GM12865 (cell line): ENCODE measurements at places on chromosomes 11 and 22.
A peak's percentile ranks its signal among the peaks of the same experiment; 100 is the strongest.

DNA sequence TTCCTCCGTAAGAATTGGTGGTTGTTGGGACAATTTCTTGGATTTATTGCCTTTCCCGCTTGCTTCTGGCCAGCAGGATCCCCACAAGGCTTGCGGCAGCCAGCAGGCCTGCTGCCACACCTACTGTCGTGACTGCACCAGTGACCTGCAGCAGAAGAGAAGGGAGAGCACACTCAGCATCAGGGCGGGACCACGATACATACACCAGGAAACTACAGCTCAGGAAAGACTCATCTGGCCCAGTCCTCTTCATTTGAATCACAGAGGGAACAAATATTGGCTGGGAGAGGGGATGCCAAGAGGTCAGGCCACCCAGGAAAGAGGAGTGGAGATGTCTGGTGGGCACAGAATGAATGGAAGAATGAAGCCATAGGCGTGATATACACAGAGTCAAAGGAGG, 10.3 kb downstream of the PLAAT2 start:
- no peak for DNase-seq

DNA sequence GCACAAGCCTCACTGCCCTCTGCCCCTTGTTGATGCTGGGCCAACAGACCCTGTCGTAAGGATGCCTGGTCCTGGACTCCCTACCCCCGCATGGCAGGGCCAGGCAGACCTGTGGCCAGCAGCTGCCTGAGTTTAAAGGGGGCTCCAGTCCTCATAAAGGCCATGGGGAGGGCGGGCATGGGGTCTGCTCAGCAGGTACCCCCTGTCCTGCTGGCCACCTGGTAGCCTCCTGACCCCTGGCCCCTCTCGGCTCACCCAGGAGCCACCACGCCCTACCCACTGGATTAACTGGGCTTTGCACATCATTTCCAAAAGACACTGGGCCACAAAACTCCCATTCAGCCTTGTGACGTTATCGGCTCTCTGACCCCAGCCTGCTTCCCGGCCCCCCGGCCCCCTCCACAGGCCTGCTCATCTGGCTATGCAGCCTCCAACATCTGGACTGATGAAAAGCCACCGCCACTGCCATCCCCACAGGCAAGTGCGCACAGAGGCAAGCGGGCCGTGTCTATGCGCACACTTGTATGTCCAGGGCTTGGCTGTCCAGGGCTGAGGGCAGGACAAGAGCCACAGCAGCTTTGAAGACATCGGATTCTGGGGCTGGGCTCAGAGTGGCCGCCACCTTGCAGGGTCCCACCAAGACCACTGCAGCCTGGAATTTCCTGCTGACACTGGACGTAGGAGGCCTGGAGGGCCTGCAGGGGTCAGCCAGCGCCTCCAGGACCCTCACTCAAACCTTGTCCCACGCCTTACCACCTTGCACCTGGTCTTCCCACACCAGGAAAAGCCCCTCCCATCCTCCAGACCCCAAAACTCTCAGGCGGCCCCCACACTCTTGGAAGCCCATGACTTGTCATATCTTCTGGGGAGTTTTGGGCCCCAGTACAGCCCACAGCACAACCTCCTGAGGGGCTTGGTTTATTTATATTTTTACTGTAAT, 48.7 kb downstream of the IGF2 start:
- DNase-seq, result no peak

GRCh38 chr11:24635588-24636290, 138.9 kb downstream of the LUZP2 start:
- no peak for DNase-seq

DNA sequence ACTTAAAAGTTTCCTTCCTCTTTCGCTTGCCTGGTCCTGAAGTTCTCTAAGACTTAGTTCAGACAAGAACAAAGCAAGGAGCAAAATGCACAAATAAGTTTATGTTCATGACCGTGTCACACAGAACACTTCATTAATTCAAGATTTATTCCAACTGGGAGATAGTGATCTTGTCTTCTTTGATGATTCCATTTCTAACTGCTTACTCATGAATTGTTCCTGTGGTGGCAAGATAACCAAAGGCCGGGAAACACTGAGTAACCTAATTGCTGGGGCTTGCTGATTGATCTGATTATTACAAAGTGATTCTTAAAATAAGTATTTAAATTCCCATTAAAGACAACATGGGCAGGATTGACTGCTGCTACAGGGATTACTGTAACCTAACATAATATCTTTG, 1462.9 kb upstream of the RAG2 start:
- DNase-seq, result no peak

GRCh38 chr22:42813501-42813900, 43.6 kb downstream of the ARFGAP3 start:
- no peak for DNase-seq

DNA sequence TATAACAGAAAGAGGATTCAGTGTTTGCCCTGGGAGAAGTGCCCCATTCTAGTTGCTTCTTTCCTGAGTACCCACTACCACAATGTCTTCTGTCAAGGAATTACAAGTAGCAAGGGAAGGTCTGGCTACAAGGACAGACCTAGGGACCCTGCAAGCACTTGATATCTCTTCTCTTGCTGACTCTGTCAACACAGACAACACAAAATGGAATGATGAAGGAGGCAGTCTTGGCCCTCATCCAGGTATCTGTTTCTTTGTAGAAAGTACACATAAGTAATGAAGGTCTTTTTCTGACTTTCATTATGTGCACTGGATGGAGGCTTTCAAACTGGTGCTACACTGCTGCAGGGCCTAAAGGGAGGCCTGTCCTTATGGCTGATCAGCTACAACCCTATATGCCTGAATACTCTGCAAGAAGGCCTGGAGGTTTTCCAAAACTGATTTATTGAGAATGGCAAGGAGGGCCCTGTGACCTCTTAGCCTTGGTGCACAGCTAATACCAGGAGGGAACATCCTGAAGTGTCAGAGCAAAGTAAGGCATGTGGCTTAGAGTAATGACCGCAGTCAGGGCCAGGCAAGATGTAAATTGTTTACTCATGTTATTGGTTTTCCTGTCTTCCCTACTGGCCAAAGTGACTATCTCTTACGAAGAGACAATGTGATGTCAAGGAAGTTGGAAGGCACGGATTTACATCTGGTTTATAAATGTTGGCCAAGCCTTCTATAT, 31.2 kb downstream of the GAB2 start:
- DNase-seq, result no peak

- peak; percentile 53 for DNase-seq
Measured at GRCh38 chr11:124329787-124330478, 9.9 kb upstream of the OR8D2 start.

DNA sequence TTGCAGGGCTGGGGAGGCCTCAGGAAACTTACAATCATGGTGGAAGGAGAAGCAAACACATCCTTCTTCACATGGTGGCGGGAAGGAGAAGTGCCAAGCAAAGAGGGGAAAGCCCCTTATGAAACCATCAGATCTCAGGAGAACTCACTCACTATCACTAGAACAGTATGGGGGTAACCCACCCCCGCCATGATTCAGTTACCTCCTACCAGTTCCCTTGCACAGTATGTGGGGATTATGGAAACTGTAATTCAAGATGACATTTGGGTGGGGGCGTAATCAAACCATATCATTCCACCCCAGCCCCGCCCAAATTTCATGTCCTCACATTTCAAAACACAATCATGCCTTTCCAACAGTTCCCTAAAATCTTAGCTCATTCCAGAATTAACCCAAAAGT, 16.2 kb downstream of the IMMP1L start:
- DNase-seq, result no peak

- no peak for DNase-seq
Measured at GRCh38 chr11:117010808-117011540, 87.3 kb downstream of the SIK3 start.

DNA sequence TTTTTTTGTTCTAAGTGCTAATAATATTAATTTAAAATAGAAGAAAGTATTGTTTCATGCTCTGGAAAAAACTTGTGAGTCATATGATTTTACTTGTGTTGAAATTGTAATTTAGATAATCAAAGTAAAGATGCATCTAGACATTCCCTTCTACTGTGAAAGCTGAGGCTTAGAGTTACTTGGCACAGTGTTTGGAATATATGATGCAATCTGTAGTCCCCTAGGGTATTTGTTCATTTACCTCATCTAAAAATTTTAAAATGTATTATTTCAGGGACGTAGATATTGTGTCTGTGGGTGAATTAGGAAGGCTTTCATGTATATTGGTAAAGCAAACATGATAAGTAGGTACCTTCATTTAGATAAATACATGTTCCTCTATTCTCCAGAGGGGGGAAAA, 793.5 kb upstream of the CNTN5 start:
- no peak for DNase-seq

DNA sequence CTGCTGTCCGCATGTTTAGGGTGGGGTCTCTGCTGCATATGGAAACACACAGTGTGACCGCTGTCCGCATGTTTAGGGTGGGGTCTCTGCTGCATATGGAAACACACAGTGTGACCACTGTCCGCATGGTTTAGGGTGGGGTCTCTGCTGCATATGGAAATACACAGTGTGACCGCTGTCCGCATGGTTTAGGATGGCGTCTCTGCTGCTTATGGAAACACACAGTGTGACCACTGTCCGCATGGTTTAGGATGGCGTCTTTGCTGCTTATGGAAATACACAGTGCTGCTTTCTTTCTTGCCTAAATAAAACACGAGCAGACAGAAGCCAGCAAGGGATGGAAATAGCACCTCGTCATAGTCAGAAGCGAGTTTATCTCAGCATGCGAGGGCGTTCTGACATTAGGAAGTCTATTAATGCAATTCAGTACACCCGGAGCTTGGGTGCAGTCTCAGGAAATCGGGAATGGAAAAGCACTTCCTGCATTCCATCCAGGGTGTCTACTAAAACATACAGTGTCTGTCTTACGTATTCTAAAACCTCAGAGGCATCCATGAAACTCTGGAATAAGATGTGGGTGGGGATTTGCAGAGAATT, 32.6 kb upstream of the TOLLIP start:
- no peak for DNase-seq

- DNase-seq, result no peak
Measured at GRCh38 chr11:133107136-133107535, 425.2 kb downstream of the OPCML start.

- no peak for DNase-seq
Measured at GRCh38 chr11:64881476-64881875, 3.1 kb upstream of the EHD1 start.

GRCh38 chr11:61362542-61362875, 335 bp downstream of the TMEM138 start:
- DNase-seq, result peak; percentile 56

GRCh38 chr22:21582801-21583740, 15.6 kb downstream of the UBE2L3 start:
- DNase-seq, result no peak

GRCh38 chr11:72831521-72832300, 17.5 kb downstream of the ATG16L2 start:
- DNase-seq, result peak; percentile 59

DNA sequence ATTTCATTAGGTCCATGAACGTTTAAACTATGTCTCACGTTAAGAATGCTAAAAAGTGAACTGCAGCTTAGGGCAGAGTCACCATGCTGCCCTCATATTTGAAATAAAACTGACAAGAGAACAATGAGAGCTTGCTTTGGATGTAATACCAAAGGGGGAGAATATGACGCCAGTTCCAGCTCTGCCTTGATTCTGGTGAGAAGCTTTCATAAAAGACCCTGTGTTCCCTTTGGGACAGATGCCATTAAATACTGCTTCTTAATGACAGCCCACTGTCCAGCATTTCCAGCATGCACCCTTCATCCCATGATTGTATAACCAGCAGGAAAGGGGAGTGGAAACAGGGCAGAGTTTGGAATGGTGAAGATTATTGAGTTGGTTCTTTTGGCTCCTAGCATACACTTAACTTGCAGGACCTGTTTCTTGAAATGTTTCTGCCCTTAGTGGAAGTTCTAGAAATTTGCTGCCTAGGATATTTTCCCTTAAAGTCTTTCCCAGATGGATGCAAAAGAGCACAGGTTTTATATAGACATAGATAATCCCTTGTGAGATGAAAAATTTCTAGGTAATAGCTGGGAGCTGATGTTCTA, 139.3 kb upstream of the LDLRAD3 start:
- no peak for DNase-seq

DNA sequence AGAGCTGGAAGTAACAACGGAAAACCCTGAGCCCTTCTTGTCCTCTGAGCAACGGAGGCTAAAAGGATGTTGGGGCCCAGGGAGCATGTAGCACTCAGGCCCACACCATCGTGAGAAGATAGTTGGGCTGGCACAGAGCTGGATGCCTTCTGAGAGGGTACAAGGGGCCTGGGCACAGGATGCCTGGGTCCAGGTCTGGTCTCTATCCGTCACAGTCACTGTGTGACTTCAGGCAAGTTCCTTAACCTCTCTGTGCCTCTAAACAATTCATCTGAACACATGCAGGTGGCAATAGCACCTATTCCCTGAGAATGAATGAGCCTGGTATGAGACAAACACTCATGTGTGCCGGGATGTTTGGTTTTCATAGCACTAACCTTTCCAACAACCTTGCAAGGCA, 29.2 kb downstream of the MB start:
- no peak for DNase-seq

GRCh38 chr22:20429254-20430100, 8.1 kb downstream of the SCARF2 start:
- DNase-seq, result peak; percentile 73

DNA sequence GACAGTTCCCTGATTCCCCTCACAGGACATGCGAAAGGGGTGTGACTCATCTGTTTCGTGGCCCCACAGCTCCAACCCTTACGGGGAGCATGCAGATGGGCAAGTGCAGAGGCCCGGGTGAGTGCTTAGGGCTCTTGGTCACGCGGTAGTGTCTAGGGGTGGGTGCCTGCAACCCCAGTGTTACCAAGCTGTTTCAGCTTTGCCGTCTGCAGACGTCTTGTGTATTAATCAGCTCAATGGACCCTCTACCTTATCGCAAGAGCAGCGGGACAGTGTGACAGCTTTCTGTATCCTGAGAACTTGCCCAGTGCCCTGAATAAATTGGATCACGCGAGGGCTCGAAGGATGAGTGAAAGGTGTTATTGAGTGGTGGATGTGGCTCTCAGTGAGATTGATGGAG, 816.4 kb upstream of the ANO3 start:
- no peak for DNase-seq
